ENCODE measurements at places on chromosomes 2 and 18. TPM values are rescaled to one million over a fixed set of nuclear protein-coding genes. Genes with fewer than 3 reads are reported as not detected.

The ANKRD30B gene
- total RNA-seq = not detected

The CCDC74A gene
- 1.0 TPM for total RNA-seq

The BMP10 gene
- total RNA-seq = not detected

The ATP6V1B1 gene
- 0.21 TPM for total RNA-seq

The CXCR1 gene
- not detected for total RNA-seq
